ENCODE measurements at places on chromosomes 6 and 20.
A peak's percentile ranks its signal among the peaks of the same experiment; 100 is the strongest.

DNA sequence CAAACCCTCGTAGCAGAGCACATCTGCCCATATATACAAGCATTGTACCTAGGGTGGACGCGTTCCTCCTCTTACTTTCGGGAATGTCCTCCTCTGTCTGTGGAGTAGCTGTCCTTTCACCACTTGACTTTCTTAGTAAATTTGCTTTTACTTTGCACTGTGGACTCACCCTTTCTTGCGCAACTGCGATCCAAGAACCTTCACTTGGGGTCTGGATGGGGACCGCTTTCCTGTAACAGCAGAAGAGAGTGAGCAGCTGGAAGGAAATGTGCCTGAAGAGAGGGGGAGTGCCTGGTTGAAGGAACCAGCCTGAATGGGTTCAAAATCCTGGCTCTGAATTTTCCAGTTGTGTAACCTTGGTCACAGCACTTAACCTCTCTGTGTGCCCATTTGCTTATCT lies 40.1 kb upstream of the PMEPA1 start:
- DNase-seq, result no peak

GRCh38 chr6:47203266-47203937 lies 106.3 kb downstream of the TNFRSF21 start:
- no peak for DNase-seq

- DNase-seq, result no peak
These were observed 37.4 kb upstream of the TBXT start for GRCh38 chr6:166204852-166205650.

DNA sequence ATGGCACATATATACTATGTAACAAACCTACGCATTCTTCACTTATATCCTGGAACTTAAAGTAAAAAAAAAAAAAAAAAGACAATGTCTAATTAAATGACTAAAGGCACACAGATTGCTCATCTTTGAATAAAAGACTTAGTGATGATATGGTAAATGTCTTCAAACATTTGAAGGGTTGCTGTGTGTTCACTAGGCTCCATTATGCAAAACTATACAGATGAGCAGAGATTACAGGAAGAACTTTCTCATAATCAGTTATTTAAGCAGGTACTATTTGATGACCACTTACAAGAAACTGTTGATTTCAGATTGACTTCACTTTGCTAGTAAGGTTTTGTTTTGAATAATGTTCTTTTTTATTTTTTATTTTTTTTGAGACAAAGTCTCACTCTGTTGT lies 34.4 kb downstream of the DNAH8 start:
- no peak for DNase-seq

DNA sequence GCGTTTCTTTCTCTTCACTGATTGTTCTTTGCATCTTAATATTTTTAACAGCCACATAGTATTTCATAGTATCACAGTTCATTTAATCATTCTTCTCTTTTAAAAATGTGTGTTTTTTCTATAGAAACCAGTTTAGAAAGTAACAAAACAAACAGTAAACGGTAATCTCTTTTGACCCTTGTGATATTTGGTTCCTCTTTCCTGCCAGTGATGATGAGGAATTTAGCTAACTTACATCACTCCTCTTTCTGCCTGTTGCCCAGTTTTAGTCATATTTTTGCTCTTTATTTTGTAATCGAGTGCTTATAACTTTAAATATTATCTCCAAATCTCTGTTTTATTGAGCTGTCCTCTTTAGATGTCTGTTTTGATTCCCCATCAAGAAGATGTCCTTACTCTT lies 38.1 kb upstream of the ZBTB24 start:
- no peak for DNase-seq

GRCh38 chr20:24572862-24573261 lies 103.4 kb downstream of the SYNDIG1 start:
- no peak for DNase-seq

GRCh38 chr6:57123111-57123510 lies 33.1 kb downstream of the ZNF451 start:
- DNase-seq, result no peak

DNA sequence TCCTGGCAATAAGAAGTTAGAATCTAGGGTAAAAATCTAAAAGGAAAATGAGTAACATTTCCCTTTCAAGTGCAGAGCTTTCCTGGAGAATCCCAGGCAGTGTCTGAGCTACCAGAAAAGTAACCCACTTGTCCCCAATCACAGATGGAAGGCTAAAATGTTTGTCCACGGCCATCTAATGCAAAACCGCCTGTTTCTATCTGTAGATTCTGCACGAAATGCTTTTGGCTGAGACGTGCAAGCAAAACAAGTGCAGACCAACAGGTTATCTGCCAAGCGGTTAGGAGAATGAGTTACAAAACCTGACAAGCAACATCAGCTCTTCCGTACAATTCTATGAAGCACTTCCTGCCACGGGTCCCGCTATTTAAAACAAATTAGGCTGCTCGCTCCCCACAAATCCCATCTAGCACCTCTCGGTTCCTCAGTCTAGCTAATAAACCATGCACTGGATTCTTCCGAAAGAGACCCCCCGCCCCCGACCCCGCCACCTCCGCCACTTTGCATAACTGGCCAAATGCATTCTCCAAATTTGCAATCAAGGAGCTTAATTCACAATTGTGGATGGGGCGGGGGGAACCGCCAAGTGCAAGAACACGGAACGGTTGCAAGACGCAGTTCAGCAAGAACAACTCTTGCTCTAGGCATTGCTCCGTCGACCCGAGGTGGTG lies 1.4 kb downstream of the ELOVL5 start:
- no peak for DNase-seq

- no peak for DNase-seq
These were observed 4.6 kb downstream of the EGFL8 start for GRCh38 chr6:32168807-32169591.

DNA sequence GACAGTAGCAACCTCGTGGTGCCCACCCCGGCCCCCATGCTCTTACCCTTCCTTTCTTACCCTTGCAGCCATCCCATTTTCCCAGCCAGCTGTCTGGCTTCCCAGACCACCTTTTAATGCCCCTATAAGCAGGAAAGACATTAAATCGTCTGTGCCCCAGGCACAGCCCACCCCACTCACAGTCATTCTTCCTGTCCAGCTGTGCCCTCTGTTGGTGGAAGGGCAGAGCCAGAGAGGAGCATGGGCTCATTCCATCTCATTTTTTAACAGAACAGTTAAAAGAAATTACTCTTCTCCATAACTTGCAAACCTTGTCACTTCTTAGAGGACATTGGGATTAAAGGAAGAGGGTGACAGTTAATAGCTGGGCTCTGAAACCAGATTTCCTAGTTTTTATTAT lies 240.5 kb downstream of the NRN1 start:
- DNase-seq, result no peak

DNA sequence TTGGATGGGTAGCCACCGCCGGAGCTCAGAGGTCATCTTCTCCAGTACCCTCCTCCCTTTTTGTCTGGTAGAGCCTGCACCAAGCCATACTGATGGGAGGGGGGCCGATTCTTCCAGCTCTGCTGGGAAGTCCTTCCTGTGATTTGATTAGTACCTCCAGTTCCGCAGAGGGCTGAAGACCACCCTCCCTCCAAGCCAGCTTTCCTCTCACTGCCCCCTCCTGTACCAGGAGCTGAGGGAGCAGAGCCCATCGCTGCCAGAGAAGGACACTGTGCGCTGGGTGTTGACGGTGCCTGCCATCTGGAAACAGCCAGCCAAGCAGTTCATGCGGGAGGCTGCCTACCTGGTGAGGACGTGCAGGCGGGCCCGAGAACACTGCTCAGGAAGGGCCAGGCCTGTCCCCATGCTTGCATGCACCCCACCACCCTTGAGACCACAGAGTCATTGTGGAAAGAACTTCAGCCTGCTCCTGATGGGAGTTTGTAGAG lies 13.2 kb downstream of the HSPA12B start:
- DNase-seq, result no peak

GRCh38 chr6:144519426-144519825 lies 234.3 kb downstream of the UTRN start:
- DNase-seq, result peak; percentile 9

- DNase-seq, result no peak
These were observed 41.7 kb downstream of the PTCHD4 start for GRCh38 chr6:48069280-48069679.

DNA sequence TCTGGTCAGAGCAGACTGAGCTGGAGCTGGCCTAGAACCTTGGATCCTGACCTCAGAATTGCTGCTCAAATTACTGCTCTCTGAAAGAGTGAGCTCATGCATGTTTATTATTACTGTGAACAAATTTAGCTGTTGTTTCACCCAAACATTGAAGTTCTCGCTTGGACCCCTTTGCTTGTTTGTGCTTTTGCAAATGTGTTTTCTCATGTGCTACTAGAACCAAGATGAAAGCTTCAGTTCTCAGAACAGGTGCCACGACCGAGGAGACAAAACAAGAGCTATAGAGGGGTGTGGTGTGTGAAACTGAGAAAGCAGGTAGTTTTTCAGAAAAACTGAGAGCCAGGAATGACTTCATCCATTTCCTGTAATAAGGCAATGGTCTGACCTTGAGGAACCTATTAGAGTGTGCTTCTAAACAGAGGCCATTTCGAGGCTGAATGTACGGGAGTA lies 50.0 kb upstream of the ESR1 start:
- DNase-seq, result no peak

- no peak for DNase-seq
These were observed 14.6 kb downstream of the MYH7B start for GRCh38 chr20:34970193-34970840.

- DNase-seq, result no peak
These were observed 19.3 kb downstream of the RBM38 start for GRCh38 chr20:57410398-57410920.

- no peak for DNase-seq
These were observed 9.1 kb downstream of the ZNF292 start for GRCh38 chr6:87164506-87164905.

All from left renal cortex interstitium (tissue), 4 donors.